ENCODE measurements at places on chromosomes 3 and 15.

DNA sequence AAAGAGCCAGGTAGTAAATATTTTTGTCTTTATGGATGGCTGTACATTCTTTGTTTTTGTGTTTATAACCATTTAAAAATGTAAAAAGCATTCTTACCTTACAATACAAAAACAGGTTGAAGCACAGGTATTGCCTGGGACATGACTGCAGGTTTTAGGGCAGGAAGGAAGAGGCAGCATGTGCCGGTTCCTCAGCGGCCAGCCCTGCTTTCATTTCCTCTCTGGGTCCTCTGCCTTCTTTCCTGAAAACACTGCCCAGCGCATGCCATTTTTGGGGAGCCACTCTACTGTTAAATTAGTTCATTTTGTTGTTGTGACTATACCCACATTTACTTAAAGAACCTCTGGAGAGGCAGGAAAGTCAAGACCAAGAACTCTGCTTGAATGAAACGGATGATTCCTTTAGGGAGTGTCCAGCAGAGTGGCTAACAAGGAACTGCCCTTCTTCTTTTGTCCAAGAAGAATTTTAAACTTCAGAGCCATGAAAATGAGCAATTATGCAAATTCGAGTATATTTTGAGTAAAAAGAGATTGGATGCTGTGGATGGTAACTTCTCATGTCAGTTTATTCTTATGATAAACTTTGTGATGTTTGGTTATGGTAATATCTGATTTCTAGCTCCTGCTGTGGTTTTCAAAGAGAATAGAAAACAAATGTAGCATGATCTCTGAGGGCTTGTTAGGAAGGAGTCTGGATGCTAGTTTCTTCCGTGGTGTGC, 52.7 kb downstream of the SACM1L start:
- no peak for DNase-seq

DNA sequence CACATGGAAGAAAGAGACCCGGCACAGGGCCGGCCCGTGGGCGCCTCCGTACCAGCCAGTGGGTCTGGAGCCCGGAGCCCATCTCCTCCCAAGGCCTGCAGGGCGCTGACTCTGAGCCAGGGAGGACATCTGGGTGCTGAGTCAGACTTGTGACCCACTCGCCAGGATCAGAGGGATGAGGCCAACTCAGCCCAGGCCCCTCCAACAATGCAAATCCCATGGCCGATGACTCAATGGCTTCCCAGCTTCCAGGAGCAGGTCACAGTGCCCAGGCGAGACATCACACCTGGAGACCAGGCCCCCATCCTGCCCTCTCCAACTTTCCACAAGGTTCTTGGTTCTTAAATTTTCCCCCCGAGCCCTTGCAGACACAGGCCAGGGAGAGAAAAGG, 95.1 kb downstream of the LRIG1 start:
- DNase-seq, result no peak

GRCh38 chr15:91135201-91136130, 35.4 kb downstream of the SV2B start:
- DNase-seq, result no peak

DNA sequence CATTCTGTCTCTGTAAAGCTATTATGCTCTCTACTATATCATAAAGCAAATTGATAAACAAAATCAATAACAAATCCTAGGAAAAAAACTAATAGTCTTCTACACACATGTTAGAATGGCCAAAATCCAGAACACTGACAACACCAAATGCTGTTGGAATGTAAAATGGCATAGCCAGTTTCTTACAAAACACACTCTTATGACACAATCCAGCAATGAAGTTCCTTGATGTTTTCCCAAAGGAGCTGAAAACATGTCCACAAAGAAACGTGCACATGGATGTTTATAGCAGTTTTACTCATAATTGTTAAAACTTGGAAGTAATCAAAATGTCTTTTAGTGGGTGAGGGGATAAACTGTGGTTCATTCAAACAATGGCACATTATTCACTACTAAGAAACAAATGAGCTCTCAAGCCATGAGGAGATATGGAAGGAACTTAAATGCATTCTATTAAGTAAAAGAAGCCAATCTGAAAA, 32.7 kb downstream of the CADM2 start:
- DNase-seq, result no peak

GRCh38 chr3:1079662-1080061, 13.2 kb upstream of the CNTN6 start:
- no peak for DNase-seq

DNA sequence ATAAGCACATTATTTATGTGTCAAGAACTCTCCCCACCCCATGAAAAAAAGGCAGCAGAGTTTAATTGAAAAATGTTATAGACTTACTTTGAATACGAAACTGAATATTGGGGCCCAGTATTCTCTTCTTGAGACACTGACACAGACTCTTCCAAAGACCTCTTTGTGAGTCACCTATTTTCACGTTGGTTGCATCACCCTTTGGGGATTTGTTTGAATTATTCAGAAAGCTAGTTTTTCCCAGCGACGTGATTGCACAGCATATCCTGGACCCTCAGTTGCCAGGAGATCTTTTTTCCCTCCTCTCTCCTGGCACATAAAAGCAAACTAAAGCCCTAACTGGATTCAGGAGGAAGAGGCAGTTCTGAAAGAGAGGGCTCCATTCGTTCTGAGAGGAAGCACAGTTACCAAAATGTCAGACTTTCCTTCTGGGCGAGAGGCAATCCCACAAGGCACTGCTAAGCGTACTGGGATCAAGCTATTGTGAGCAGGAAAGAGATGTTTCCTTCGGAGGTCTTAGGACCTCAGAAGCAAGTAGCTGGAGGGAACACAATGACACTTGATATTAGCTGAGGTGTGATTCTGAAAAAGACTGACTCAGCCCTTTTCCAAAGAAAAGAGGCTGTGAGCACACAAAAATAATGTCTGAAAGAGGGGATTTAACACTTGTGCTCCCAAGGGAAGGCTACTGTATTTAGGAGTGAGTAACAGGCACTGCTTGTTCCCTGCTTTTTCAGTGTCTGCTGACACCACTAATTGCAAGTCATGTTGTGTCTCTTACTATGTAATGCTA, 65.8 kb upstream of the CADPS start:
- DNase-seq, result no peak

DNA sequence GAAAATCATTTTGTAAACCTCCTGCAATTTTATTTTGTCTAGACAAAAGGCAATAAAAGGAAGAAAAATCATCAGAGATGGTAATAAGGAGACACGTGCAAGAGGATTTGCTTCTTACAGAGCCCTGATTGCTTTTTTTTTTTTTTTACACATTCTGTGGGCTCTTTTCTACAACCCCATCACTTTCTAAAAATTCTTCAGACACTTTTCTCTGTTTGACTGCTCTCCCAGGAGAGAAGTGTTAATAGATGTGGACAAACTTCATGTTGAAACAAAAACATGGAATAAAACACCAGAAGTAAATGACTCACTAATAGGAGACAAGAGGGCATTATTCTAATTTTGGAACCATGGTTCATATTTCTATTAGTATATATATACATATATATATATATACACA, 114.4 kb upstream of the TPRG1 start:
- no peak for DNase-seq

DNA sequence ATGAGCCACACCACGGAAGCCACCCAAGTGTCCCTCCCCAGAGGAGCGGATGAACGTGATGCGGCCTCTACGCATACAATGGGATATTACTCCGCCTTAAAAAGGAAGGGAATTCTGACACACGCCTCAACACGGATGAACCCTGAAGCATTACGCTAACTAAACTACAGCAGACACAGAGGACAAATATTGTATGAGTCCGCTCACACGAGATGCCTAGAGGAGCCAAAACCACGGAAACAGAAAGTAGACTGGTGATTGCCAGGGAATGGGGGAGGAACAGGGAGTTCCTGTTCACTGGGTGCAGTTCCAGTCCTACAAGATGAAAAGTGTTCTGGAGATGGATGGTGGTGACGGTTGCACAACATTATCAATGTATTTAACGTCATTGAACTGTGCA, 32.7 kb downstream of the SRGAP3 start:
- DNase-seq, result no peak

GRCh38 chr3:49671291-49672288, 2.6 kb upstream of the APEH start:
- peak; percentile 85 for DNase-seq

GRCh38 chr15:63941698-63942465, 104.4 kb downstream of the DAPK2 start:
- DNase-seq, result no peak

GRCh38 chr3:193780810-193781478, 187.9 kb downstream of the OPA1 start:
- peak; percentile 46 for DNase-seq

DNA sequence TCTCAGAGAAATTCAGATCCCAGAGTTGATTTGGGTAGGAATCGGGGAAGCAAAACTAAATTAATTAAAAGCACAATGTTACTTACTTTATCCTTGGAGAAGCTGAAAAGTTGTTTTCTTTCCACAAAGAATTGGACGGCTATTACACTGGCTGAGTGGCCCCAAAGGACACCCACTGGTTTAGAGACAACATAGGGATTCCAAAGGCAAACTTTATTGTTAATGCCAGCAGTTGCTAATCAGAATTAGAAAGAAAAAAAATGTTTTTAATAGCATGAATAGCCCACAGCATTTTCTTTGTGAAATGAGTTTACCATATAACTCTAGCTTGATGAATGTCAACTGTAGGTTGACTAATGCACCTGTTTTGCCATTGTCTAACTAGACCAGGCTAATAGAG, 51.7 kb downstream of the WDR49 start:
- DNase-seq, result no peak

- DNase-seq, result no peak
Measured at GRCh38 chr3:99504258-99504657, 134.1 kb upstream of the COL8A1 start.

GRCh38 chr3:182957676-182958266, 22.6 kb downstream of the DCUN1D1 start:
- DNase-seq, result no peak

DNA sequence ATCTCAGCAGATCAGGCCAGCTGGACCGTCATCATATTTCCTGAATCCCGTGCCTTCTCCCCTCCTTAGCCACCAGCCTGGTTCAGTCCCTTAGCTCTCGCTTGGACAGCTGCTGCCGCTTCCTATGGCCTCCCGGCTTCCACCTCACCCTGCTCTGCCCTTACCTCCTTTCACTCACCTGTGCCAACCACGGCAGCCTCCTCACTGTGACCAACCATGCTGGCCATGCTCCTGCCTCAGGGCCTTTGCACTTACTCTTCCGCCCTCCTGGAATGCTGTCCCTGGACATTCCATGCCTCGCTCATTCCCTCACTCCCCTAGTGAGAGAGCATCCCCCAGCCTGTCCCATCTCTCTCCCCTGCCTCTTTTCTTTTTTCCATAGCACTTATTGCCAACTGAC, 19.2 kb downstream of the GRIP2 start:
- DNase-seq, result no peak

DNA sequence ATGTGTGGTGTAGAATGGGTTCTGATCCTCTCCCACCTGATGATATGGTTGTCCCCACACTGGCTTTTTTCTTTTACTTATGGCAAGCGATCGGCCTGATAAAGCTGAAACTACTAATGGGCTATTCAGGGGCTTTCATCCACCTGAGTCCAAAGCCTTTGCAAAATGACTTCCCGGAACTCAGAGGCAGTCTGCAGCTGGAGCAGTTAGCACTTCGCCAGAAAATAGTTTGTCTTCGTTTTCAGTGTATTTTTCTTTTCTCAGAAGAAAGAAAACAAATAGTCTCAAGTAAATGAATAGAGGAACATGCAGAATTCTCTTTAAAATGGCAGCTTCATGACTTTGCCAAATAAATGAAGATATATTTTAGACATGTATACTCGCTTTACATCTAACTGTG, 306.0 kb upstream of the ADAMTS9 start:
- DNase-seq, result no peak

GRCh38 chr15:58710701-58711100, 38.8 kb downstream of the ADAM10 start:
- no peak for DNase-seq

DNA sequence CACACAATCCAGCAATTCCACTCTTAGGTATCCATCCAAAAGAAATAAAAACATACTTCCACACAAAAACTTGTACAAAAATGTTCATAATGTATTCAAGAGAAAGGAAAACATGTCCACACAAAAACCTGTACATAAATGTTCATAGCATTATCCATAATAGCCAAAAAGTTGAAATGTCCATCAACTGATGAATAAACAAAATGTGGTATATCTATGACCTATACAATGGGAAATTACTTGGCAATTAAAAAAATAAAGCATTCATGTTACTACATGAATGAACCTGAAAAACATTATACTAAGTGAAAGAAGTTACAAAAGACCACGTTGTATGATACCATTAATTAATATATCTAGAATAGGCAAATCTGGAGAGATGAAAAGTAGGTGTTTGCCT, 17.9 kb downstream of the FRMD5 start:
- no peak for DNase-seq

DNA sequence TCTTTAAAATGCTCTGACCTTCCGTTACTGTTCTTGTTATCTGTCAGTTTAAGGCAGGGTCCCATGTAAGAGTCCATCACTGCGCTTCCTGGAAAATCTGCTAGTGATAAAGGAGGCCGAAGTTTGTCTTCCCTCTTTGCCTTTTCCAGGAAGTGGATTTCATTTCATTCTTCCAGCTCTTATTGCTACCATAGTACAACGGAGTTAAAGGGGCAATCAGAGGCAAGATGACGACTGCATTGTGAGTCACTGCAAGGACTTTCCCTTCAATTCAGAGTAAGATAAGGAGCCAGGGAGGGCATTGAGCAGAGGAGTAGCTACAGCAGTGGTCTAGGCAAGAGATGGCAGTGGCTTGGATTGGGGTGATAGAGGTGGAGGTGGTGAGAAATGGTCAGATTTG, 17.2 kb upstream of the DET1 start:
- no peak for DNase-seq

DNA sequence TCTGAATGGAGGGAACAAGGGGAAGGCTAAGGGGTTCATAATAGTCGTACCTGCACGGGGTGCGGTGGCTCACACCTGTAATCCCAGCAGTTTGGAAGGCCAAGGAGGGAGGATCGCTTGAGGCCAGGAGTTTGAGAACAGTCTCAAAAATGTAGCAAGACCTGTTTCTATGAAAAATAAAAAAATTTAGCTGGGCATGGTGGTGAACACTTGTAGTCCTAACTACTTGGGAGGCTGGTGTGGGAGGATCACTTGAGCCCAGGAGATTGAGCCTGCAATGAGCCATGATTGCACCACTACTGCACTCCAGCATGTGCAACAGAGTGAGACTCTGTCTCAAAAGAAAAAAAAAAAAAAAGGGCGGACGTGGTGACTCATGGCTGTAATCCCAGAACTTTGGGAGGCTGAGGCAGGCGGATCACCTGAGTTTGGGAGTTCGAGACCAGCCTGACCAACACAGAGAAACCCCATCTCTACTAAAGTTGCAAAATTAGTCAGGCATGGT, 17.9 kb upstream of the HDAC11 start:
- no peak for DNase-seq

DNA sequence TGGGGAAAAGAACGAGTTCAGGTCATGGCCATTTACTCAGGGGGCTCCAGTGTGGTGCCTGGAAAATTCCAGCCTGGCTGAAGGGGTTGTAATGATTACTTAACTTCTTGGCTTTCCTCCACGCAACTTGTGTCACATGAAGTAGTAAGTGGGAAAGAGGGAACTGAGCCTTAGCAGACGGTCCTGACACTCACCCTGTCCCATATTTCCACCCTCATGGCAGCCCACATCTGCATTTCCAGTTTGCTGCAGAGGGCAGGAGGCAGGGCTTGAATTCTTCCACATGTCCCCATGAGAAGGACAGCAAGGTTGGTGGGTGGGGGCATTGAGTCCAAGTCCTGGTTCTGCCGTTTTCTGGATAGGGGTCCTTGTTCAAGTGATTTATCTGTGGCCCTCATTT, 7.8 kb upstream of the CAMP start:
- DNase-seq, result no peak
